Posterior vena cava (tissue), 2 donors: ENCODE measurements at places on chromosomes 6 and 20. TPM values are rescaled to one million over a fixed set of nuclear protein-coding genes. Genes with fewer than 3 reads are reported as not detected.

DNA sequence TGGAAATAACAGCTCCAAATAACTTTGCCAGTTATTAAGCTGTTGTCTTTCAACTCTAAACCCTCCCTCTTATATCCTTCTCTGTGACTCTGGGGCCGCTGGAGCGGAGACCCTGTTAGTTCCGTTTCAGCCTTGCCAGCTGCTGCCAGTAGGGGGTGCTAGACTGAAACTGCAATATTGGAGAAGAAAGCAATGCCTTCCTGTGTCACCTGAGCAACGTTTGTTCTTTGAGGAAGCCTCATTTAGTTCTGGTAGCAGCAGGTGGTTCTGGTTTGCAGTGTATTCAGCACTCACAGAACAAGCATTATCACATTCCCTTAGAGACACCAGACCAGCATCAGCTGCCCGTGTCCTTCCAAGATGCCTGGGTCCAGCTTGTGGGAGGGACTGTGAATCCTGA, 22.9 kb upstream of the JAG1 start:
- DNase-seq, result no peak

DNA sequence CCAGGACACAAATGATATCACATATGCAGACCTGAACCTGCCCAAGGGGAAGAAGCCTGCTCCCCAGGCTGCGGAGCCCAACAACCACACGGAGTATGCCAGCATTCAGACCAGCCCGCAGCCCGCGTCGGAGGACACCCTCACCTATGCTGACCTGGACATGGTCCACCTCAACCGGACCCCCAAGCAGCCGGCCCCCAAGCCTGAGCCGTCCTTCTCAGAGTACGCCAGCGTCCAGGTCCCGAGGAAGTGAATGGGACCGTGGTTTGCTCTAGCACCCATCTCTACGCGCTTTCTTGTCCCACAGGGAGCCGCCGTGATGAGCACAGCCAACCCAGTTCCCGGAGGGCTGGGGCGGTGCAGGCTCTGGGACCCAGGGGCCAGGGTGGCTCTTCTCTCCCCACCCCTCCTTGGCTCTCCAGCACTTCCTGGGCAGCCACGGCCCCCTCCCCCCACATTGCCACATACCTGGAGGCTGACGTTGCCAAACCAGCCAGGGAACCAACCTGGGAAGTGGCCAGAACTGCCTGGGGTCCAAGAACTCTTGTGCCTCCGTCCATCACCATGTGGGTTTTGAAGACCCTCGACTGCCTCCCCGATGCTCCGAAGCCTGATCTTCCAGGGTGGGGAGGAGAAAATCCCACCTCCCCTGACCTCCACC, 42.2 kb downstream of the SIRPA start:
- DNase-seq, result peak; percentile 72

Gene MDFI
- total RNA-seq, result 5.4 TPM

DNA sequence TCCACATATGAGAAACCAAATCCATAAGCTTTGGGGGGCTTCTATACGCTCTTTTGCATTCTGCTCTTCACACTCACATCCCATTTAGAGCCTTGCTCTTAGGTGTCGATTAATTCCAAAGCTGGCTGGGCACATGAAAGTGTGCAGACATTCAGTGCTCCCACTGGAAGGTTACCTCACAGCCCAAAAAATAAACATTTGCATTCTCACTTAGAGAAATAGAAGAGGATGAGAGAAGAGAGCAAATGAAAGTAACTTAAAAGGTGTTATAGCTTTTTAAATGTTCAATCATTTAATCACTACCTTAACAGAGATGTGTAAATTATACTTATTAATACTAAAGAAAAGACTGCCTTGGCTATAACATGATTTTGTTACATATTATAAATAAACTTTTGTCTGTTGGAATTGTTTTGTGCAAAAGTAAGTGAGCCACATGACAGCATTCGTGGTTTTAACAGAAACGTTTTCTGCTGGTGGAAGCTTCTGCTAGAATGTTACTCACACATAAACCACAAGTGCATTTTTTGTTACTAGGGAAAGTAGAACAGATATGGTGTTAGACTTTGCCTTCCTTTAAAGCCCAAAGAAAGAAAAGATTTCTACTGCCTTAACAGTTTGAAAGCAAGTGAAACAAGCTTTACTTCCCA, 116.7 kb downstream of the SIM1 start:
- DNase-seq, result no peak

- DNase-seq, result no peak
These were observed 51.7 kb downstream of the THBS2 start for GRCh38 chr6:169201985-169202384.

GRCh38 chr6:30100585-30101443, 12.1 kb downstream of the TRIM31 start:
- DNase-seq, result no peak

DNA sequence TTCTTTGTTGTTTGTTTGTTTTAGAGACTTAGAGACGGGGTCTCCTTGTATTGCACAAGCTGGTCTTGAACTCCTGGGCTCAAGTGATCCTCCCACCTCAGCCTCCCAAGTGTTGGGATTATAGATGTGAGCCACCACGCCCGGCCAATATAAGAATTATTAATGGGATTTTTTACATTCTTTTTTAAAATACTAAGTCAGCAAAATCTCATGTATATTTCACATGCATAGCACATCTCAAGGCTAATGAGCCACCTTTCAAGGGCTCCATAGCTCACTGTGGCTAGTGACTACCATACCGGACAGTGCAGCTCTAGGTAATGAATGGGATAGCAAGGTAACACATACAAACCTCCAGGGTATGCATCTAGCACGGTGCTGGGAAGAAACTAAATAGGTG, 361.4 kb downstream of the SAMD5 start:
- DNase-seq, result no peak

DNA sequence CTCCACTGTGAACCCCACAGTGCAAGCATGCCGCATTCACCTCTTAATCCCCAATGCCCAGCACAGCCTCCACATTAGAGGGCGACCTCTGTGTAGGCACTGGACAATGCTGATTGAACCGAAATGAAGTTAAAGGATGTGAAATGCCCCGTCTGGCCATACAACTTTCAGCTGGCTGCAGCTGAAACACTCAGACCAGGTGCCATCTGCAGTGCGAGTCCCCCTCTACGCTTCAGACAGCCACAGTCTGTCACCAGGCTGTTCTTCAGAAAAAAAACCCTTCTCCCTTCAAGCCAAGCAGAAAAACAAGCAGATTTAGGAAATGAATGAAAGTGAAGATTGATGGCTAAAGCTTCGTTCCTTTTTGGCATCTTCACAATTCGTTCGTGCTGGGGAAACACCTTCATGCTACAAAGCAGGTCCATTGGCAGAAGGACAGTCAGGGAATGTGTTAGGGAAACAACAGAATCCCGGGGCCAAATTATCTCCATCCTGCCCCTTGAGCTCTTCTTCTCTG, 44.7 kb downstream of the TNFAIP3 start:
- no peak for DNase-seq

DNA sequence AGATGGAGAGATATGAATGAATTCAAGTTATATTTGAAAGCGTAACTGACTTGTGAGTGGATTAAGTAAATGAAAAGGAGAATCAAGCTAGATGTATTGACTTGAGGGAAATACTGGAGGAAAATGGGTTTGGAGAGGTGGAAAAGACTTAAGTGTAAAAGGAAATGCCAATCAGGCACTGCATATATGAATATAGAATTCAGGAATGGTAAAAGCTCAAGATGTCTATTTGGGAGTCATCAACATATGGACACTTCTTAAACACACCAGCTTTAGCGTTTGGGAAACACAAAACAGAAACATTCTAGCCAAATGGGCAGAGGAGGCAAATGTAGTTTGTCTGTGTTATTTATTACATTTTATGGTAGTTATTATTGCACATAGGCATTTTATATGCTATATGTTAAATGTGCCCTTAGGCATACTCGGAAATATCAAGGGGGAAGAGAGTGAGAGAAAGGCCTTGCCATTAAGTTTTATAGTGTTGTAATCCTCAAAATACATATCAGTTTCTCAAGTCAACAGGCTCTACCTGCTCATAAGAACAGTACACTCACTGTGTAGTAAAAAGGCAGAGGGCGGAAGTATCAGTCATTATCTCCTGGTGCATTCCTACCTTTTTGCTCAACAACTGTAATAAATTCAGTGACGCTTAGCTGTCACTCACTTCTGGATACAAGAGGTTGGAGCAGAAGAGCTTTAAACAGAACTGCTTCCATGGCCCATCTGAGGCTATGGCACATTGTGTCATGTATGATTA, 33.7 kb upstream of the ME1 start:
- DNase-seq, result no peak

Gene SOX18
- 47.6 TPM for total RNA-seq

Gene POM121L2
- total RNA-seq, result not detected

Gene SLC17A2
- total RNA-seq, result not detected

- DNase-seq, result no peak
These were observed 9.8 kb downstream of the FOXO3 start for GRCh38 chr6:108570517-108570916.

- no peak for DNase-seq
These were observed 35.3 kb upstream of the CCND3 start for GRCh38 chr6:41976794-41977484.

DNA sequence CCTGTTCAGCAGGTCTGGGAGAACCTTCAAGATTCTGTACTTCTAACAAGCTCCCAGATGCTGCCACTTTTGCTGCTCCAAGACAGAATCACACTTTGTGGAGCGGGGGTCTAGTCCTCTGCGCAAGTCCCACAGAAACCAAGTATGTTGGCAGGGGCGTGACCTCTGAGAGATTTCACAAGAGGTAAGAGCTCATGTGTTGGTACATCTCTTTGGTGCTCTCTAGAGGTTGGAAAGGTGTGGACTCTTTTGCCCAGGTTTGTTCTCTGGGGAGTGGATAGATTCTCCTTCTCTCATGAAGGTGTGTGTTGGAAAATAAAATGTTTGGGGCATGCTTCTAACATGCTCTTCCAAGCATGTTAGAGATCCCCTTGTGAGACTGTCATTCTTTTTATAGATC, 340.9 kb upstream of the IRAK1BP1 start:
- DNase-seq, result no peak
